ENCODE measurements at places on chromosomes 5 and 9. TPM values are rescaled to one million over a fixed set of nuclear protein-coding genes. Genes with fewer than 3 reads are reported as not detected.

KLHL3 gene
- 3.3 TPM for polyA plus RNA-seq

HDHD3 gene
- 30.5 TPM for polyA plus RNA-seq

TMEM174 gene
- polyA plus RNA-seq, result not detected

NR5A1 gene
- polyA plus RNA-seq, result not detected

BNC2 gene
- 3.6 TPM for polyA plus RNA-seq

FRMD3 gene
- 5.8 TPM for polyA plus RNA-seq

OXCT1 gene
- polyA plus RNA-seq, result 29.8 TPM

ORM2 gene
- polyA plus RNA-seq, result 6.3 TPM

SCGB3A2 gene
- polyA plus RNA-seq, result not detected

HARS1 gene
- 34.8 TPM for polyA plus RNA-seq

Data from adipose tissue (tissue), 3 donors.